ENCODE measurements at places on chromosomes 1 and 21.

DNA sequence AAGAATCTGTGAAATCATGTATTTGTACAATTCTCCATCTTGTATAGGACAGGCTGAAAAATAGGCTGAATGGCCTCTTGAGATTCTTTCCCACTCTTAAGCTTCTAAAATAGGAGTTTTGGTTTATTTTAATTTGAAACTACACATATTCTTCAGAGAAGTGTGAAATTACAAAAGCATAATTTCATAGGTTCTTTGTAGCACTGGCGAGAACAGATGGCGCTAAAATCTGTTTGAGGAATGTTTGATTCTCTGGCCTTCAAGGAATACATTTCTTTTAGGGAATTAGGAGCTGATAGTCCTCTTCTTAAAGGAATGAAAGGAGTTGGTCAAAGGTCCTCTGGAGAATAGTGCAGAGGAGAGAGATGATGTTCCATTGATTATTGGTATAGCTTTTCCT, 44.9 kb downstream of the CC2D1B start:
- DNase-seq: no peak

DNA sequence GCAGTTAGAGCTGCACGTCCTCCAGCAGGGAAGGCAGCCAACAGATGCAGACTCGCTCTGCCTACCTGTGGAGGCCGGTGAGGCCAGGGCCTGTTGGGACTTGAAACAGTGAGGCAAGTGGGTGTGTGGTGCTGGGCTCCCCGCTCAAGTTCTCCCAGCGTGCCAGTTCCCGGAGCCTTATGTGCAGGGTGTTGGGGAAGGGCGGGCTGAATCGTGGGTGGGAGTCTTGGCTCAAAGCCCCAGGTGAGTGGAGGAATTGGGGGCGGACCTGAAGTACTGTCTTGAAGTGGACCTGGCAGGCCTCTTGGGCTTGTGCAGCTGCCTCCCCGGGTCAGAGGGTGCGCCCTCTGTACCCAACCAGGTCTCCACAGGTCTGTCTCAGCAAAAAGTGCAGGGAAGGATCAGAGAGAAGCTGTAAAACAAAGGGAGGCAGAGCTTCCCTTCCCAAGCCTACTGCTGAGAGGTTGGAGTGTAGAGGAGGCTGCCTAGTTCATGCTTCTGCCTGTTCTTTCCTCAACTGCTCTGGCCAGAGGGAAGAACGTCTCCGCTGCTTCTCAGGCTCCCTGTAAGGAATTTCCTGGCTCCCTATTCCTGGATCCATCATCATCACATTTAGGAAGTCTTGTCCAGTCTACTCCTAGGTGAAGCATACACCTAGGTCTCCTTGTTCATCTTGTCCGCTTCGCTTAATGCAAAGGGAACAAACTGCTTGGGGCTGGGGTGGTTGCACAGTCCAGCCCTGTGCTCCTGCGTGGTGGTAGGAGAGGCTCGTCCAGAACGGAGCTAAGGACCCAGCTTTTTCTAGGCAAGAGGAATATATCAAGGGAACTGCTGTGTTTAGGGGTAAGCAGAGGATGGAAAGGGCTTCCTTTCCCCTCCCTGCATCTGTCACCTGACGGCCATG, 14.9 kb downstream of the UTP11 start:
- peak; percentile 91 for DNase-seq

DNA sequence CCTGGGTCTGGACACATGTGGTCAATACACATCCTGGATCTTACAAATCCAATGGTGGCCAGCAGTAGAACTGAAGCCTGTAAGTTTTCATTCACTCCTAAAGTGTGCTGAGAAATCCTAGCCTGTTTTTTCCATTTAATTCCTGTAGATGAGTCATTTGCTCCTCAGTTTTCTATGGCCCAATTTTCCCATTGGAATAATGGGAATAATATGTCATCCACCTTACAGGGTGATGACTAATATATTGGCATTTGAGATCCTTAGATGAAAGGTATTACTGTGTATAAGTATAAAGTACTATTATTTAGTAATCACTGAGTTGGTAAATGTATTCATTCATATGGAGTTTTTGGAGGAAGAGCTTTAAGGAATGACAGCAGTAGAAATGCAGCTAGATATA, 89.7 kb upstream of the ADAR start:
- DNase-seq: no peak

DNA sequence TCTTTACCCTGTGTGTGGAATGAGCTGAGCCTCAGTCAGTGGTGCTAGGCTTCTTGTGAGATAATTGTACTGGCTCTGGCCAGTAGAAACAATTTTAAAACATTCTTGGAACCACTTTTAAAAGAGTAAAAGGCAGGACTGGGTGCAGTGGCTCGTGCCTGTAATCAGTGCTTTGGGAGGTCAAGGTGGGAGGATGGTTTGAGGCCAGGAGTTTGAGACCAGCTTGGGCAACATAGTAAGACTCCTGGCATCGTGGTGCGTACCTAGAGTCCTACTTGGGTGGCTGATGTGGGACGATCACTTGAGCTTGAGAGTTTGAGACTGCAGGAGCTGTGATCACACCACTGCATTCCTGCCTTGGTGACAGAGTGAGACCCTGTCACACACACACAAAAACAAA, 89.8 kb downstream of the UCK2 start:
- DNase-seq: no peak

GRCh38 chr1:14261395-14261794, 337.1 kb upstream of the KAZN start:
- DNase-seq: no peak

- no peak for DNase-seq
Measured at GRCh38 chr1:189424746-189425331, 1052.8 kb downstream of the BRINP3 start.
